Lower lobe of right lung (tissue), 2 donors: ENCODE measurements at places on chromosomes 1 and 21. TPM values are rescaled to one million over a fixed set of nuclear protein-coding genes. Genes with fewer than 3 reads are reported as not detected.

GRCh38 chr1:165172666-165173065, 183.8 kb downstream of the LMX1A start:
- no peak overlapping the region for H3K4me3 ChIP-seq
- no peak for DNase-seq
- no peaks in the 10 kb centered on the region for H3K36me3 ChIP-seq
- no peak overlapping the region for H3K27ac ChIP-seq
- no peaks in the 10 kb centered on the region for H3K4me1 ChIP-seq

DNA sequence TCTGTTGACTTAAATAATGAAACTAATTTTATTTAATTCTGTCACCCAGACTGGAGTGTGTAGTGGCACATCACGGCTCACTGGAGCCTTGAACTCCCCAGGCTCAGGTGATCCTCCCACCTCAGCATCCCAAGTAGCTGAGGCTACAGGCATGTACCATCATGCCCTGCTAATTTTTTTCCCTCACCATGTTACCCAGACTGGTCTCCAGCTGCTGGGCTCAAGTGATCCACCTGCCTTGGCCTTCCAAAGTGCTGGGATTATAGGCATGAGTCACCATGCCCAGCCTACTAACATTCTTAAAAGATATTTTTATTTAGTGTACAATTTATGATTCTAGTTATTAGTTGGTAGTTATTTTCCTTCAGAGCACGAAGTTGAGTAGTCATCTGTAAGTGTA, 49.5 kb downstream of the NRDC start:
- H3K36me3 ChIP-seq: peaks cover 86% of the 10 kb centered on the region
- no peaks in the 10 kb centered on the region for H3K4me1 ChIP-seq
- no peak for DNase-seq
- H3K4me3 ChIP-seq: no peak overlapping the region

The KRTAP19-8 gene
- total RNA-seq: not detected

GRCh38 chr1:22374001-22374400, 77.7 kb upstream of the ZBTB40 start:
- H3K36me3 ChIP-seq: no peaks in the 10 kb centered on the region
- H3K27me3 ChIP-seq: no peaks in the 10 kb centered on the region
- no peaks in the 10 kb centered on the region for H3K4me1 ChIP-seq
- H3K4me3 ChIP-seq: no peak overlapping the region
- H3K27ac ChIP-seq: no peak overlapping the region

DNA sequence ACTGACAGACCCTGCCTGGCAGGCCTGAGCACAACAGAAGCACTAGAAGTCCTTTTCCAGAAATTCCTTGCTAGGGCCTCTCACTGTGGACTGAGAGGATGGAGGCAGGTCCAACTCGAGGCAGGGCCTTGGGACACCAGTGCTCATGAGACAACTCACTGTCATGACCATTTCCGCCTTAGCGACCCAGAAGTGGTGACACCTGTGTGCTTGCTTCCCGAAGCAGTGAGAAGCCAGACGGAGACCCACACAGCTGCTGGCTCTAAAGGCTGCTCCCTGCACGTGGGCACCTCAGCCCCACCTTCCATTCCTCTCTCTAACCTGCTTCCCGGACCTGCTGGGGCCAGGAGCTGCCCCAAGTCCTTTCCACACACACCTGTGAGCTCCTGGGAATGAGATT, 33.0 kb downstream of the KCNC4 start:
- no peaks in the 10 kb centered on the region for H3K27me3 ChIP-seq
- no peaks in the 10 kb centered on the region for H3K36me3 ChIP-seq
- DNase-seq: no peak
- no peak overlapping the region for H3K27ac ChIP-seq

- H3K36me3 ChIP-seq: peaks cover 37% of the 10 kb centered on the region
- H3K27ac ChIP-seq: no peak overlapping the region
- DNase-seq: peak; percentile 42
These were observed 149.7 kb downstream of the PEX14 start for GRCh38 chr1:10624256-10625050.

The OTUD7B gene
- 29.5 TPM for total RNA-seq

- no peak overlapping the region for H3K27ac ChIP-seq
- no peaks in the 10 kb centered on the region for H3K27me3 ChIP-seq
- no peak for DNase-seq
- no peaks in the 10 kb centered on the region for H3K36me3 ChIP-seq
These were observed 116.5 kb downstream of the TMEM53 start for GRCh38 chr1:44557778-44558177.

DNA sequence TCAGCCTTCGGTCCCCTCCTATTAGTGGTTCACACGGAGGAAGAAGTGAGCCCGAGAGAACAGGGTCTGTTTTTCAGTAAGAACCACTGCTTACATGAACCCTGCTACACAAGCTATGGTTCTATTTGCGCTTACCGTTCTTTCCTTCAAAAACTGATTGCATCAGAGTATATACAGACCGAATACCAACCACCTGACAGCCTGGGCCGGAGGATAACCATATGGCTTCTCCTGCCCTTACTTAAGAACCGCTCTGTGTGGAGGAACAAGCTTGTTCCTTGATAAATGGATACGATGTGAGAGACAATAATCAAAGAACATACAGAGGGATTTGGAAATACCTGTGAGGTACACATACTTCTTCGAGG, 1.1 kb upstream of the KCNT2 start:
- H3K27ac ChIP-seq: peak overlapping the region; percentile 63
- no peaks in the 10 kb centered on the region for H3K27me3 ChIP-seq
- no peaks in the 10 kb centered on the region for H3K4me1 ChIP-seq
- H3K4me3 ChIP-seq: peak overlapping the region; percentile 57
- no peaks in the 10 kb centered on the region for H3K36me3 ChIP-seq

- H3K4me3 ChIP-seq: no peak overlapping the region
- H3K4me1 ChIP-seq: no peaks in the 10 kb centered on the region
- no peaks in the 10 kb centered on the region for H3K36me3 ChIP-seq
- no peaks in the 10 kb centered on the region for H3K27me3 ChIP-seq
- DNase-seq: no peak
- H3K27ac ChIP-seq: no peak overlapping the region
These were observed 65.2 kb upstream of the RALGPS2 start for GRCh38 chr1:178659789-178660208.

The RNU1-1 gene
- total RNA-seq: 6,803 TPM

DNA sequence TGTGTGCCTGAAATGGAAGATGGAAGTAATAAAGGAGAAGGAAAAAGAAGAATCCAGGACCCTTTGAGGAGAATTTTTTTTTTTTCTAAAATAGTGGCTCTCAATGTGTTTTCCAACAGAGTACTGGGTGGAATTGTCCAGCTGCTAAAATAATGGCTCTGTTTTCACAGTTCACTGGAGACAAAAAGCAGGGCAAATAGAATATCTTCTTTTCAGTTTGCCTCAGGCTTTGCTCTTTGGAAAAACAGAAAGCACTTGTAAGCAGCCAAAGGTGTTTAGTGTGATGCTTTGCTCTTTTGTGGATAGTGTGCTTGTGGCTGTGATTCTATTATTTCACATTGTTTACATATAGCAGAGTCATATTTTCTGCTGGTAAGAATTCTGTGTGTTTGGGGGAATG, 77.4 kb upstream of the MROH9 start:
- no peaks in the 10 kb centered on the region for H3K36me3 ChIP-seq
- no peak overlapping the region for H3K4me3 ChIP-seq
- no peaks in the 10 kb centered on the region for H3K4me1 ChIP-seq
- DNase-seq: no peak
- H3K27me3 ChIP-seq: no peaks in the 10 kb centered on the region

The PKP1 gene
- total RNA-seq: 2.2 TPM

- peaks cover 38% of the 10 kb centered on the region for H3K4me1 ChIP-seq
- no peak for DNase-seq
- H3K27ac ChIP-seq: no peak overlapping the region
- no peaks in the 10 kb centered on the region for H3K36me3 ChIP-seq
These were observed 20.6 kb downstream of the RUNX1 start for GRCh38 chr21:35028451-35028978.

The STYXL2 gene
- 0.09 TPM for total RNA-seq

The WDR3 gene
- total RNA-seq: 19.3 TPM

The YBEY gene
- 20.4 TPM for total RNA-seq

GRCh38 chr21:22898051-22898665, 1899.9 kb downstream of the NCAM2 start:
- no peaks in the 10 kb centered on the region for H3K27me3 ChIP-seq
- no peak overlapping the region for H3K4me3 ChIP-seq
- DNase-seq: no peak
- no peak overlapping the region for H3K27ac ChIP-seq

DNA sequence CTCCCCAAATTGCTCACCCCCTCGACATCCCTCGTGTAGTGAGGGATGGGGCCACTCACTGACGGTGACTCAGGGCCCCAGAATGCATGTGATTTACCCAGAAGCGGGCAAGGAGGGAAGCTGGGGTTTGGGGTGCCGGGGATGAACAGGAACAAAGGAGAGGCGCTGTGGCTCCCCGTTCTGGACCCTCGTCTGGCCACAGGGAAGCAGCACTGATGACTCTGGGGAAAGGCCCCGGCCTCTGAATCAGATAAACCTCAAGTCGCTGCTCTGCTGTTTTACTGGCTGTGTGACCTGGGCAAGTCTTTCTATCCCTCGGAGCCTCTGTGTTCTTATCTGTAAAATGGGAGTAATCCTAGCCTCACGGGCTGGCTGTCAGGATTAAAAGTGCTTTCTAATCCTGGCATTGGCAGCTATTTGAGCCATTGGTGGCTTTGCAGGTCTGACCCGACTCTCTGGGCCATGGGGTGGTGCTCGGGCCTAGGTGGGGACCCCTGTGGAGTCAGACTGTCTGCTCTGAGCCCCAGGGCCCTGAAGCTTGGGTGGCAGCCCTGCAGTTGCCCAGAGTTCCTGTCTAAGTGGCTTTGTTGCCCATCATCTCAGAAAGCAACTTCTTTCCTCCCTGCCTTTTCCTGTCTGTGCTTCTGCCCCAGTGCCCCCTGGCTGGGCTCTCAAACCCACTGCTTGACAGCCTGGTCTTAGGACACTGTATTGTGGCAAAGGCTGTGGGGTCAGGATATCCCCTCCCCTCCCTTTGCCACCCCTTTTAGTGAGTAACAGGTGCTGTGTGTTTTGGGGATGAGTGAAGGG, 5.5 kb downstream of the TNFRSF1B start:
- no peaks in the 10 kb centered on the region for H3K36me3 ChIP-seq
- no peak overlapping the region for H3K4me3 ChIP-seq
- H3K27ac ChIP-seq: peak overlapping the region; percentile 75
- DNase-seq: no peak
- peaks cover 96% of the 10 kb centered on the region for H3K4me1 ChIP-seq

The RHD gene
- total RNA-seq: not detected

DNA sequence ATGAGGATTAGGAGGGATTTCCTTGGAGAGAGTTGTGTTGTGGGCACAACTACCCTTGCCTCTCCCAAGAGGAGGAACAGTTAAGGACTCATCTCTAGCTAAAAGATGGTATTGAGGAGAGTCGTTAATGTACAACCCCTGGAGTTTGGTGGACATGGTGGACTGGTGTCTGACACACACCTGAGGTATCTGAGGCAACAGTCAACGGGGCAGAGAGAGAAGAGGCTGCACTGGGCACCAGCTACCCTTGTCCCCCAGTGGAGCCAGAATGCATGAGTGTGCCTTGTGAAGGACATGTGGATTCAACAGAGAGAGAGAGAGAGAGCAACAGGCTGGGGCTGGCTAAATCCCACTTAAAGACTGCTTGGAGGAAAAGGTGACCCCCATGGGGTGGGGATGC, 13.0 kb downstream of the RAB7B start:
- DNase-seq: no peak
- H3K27ac ChIP-seq: no peak overlapping the region
- H3K27me3 ChIP-seq: no peaks in the 10 kb centered on the region
- peaks cover 26% of the 10 kb centered on the region for H3K36me3 ChIP-seq

DNA sequence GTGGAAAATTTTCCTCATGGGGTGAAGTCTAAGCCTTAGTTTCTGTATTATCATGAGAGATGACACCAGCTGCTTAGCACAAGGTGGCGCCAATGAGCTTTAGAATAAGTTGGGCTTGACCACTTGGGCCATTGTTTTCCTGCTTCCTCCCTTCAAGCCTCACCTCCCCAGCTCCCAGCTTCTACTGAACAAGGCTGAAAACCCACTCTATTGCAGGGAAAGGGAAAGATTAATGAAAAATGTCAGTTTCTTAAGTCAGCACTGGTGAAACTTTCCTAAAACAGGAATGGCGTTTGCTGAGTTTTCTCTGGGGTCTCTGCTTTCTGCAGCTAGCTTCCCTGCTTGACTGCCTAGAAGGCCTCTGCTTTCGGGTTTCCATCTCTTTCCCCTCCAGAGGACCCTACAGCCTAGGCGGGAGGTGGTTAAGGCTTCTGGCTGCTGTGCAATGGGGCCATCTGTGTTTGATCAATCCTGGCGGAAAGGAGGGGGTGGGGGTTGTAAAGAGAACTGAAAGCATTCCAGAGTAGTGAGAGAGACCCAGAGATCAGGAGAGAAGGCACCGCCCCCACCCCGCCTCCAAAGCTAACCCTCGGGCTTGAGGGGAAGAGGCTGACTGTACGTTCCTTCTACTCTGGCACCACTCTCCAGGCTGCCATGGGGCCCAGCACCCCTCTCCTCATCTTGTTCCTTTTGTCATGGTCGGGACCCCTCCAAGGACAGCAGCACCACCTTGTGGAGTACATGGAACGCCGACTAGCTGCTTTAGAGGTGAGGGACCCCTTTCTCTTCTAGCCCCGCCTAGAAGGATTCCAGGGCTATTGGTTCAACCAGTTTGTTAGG, at the start of gene OLFML3:
OLFML3 (plus strand) TSS at position 612 of the 840 bp plus-strand sequence; CDS start at position 655, 43 bp downstream.
- H3K27me3 ChIP-seq: no peaks in the 10 kb centered on the region
- peak within 1 kb of the TSS; percentile 45 for H3K4me3 ChIP-seq
- peak; percentile 83 for DNase-seq

The CDC14A gene
- total RNA-seq: 17.8 TPM
